Activated T-cell treated with anti-CD3 and anti-CD28 coated beads for 1 hour (primary cell): ENCODE measurements at places on chromosomes 5 and 9.

DNA sequence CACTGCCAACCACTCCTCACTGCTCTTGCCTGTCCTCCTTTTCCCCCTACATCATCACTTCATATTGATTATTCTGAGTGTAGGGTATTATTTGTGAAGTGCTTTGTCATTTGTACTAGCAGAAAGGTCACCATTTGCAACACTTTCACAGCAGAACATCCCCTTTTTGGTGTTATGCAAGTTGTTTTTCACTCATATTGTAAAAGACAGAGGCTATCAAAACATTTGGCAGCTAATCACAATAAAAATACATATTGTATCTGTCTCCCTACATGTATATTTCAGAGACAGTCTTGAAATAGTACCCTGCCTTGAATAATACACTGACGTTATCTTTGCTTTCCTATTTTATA lies 82.3 kb downstream of the ANXA1 start:
- no peak for DNase-seq

DNA sequence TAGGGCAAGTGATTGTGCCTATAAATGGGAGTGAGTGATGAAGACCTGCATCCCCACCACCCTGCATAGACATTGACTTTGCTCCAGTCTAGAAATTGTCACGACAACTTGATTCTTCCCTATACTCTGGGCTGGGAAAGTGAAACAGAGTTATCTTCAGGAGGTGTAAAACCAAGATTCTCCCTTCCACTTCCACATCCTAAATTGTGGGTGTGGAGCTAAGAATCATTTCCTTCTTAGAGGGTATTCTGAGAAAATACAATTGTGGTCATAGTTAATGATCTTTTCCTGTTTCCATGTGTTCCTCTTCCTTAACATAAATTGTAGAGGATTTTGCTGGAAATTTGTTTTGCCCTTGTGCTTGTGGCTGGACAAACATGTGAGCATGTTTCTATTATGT lies 96.8 kb upstream of the PJA2 start:
- no peak for DNase-seq

DNA sequence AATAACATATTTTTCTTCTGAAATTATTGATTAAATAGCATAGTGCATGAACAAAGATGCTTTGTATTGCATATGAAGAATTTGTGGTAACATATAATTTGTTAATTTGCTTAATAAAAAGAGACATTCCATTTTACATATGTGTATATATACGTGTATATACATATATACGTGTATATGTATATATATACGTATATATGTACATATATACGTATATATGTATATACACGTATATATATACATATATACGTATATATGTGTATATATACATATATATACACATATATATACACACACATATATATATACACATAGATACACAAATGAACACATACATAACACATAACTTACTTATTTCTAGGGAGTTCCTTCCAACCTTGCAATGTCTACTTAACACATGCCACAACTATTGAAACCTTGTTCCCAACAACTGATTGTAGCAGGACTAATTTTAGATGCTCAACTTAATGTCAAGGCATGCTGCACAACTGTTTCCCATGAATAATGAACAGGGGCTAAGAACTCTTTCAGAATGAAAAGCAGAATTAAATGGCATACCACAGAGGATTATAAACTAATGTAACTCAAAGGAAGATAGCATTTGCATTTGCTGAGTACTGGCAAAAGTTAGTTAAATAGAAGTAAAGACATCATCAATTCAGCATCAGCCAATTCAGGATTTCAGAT lies 17.4 kb downstream of the KIF24 start:
- DNase-seq = no peak

GRCh38 chr9:137278061-137278701 lies 655 bp downstream of the TOR4A start:
- no peak for DNase-seq

DNA sequence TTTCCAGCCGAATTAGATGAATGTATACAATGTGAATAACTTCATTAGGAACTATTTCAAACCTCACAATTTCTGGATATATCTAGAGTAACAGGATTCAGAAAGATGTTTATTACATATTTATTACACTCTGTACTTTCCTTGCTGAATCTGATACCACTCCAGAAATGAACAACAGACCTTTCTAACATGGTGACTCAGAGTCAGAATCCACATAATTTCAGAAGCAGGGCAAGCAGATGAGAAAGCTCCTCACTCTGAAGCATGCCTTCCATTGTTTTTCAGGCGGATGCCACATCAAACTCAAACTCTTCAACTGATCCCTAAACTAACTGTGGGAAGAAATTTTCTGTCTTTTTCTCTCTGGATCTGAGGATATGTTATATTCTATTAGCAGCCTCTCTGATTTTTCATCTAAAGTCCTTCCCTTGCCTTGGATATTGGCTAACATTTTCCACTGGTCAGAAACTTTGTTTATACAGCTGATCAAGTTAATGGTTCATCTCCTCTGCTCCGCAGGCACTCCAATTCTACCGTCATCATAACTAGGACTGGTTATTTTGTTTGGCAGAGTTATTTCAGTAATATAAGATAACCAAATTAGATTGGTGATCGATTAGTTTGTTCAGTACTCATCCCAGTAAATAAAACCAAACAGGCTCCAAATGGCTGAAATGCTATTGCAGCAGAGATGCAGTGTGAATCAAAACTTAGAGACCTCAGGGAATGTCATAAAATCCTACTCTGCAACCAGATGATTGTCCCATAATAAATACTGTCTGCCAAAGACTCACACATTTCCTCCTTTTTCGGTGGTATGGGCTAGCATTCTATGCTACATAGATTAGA lies 556.0 kb downstream of the EBF1 start:
- no peak for DNase-seq

- no peak for DNase-seq
Measured at GRCh38 chr9:88872192-88872946, 118.9 kb upstream of the S1PR3 start.

- no peak for DNase-seq
Measured at GRCh38 chr5:15499528-15500324, at the start of gene FBXL7. Gene FBXL7 (plus strand): TSS chr5:15500180.

DNA sequence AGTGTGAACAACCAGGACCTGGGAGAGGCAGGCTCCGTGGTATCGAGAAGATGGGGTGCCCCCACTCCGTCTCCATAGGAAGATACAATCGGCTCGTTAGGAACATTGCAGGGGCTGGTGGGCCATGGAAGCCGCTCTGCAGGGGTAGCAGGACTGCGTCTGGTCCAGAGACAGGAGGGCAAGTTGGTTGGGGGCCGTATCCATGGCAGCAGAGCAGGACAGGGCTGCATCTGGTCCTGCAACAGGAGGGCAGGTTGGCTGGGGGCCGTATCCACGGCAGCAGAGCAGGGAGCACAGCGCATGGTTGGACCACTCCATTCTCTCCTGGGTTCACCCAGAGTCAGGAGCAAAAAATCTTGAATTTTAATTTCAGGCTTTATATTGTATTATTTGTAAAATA lies 98.2 kb downstream of the ANKRD33B start:
- no peak for DNase-seq

DNA sequence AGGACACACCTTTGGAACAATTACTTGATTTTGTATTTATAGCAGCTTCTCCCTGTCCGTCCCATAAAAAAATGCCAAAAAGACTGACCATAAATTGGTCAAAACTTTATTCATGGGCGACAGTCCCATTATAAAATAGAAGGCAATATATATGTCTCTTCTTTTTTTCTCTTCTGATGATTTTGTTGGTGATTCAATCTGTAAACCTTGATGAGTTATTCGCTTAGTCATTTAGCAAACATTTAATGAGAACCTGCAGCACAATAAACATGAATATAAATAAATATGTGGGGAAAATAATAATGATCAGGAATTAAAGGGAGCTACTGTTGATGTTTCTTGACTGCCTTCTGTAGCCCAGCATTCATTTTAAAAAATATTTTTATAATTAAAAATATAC lies 356.4 kb upstream of the ACTBL2 start:
- DNase-seq = no peak

DNA sequence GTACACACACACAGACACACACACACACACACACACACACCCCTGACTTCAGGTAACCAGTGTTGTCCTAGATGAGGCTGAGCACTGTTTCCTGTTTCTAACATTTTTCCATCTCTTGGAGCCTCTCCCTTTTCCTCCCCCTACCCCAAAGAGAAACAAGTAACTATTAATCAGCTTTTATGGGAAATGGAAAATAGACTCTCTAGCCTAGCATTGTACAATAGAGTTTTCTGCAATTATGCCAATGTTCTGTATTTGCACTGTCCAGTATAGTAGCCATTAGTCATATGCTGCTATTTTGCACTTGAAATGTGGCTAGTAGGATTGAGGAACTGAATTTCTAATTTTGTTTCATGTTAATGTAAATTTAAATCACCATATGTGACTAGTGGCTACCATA lies 33.1 kb downstream of the RAB3C start:
- no peak for DNase-seq

DNA sequence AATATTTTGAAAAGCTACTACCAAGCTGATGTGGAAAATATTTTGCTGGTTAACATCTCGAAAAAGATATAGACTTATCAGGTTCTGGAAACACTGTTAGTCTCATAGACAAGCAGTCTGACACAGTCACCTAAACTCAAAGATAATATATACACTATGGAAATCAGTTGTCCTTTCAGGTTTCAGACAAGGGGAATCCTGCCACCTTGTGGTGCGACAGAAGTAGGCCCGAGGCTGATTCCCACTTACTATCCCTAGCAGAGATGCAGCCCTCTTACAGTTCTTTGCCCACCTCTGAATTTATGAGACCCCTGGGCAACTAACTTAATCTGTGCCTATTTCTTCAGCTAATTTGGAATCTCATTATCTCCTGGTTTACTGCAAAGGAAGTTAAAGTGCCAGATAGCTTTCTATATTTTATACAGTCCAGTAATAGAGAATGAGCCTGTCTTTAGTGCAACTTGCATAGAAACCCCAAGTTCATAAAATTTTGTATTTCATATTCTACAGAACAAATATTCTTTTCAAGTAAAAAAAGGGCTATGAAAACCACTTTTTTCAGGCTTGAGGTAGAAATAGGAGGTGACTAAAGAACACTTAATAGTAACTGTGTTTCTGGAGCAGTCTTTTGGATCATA lies 16.9 kb downstream of the RAD1 start:
- DNase-seq = peak; percentile 46

DNA sequence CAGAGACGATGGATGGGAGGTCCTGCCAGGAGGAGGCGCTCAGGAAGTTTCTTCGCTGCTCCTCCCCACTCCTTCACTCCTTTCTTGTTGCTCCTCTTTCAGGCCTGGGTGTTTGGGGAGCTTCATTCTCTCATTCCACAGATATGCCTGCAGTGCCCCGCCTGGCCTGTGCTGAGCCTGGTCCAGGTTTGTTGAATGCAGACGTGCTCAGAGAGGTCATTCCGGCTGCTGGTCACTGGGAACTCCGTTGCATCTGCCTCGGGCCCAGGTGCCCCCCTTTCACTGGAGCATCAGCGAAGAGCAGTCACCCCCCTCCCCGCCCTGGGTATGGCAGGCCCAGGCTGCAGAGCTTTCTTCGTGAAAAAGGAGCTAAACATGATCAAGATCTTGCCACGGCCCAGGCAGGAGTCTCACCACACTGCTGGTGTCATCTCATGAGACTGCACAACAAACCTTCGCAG lies 15.5 kb downstream of the SURF6 start:
- no peak for DNase-seq

- DNase-seq = no peak
Measured at GRCh38 chr5:92809855-92810465, 771.1 kb downstream of the NR2F1-AS1 start.

DNA sequence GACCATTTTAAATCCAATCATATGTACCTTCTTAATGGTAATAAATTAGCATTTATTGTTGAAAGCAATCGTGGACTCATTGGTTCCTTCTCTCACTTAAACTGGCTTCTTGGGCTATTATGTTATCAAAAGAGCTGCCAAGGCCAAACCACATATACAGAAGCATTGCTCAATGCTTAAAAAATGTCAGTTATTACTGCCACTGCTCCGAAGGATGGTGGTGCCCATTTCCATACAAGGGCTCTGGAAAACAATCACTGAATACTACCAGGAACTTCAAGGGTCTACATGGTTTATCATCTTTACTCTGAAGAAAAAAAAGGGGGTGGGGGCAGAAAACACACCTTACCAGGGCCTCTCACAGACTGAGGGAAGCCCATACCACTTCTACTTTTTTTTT lies 104.3 kb downstream of the GNAQ start:
- DNase-seq = no peak

- DNase-seq = no peak
Measured at GRCh38 chr5:173645437-173645807, 29.0 kb upstream of the BOD1 start.

DNA sequence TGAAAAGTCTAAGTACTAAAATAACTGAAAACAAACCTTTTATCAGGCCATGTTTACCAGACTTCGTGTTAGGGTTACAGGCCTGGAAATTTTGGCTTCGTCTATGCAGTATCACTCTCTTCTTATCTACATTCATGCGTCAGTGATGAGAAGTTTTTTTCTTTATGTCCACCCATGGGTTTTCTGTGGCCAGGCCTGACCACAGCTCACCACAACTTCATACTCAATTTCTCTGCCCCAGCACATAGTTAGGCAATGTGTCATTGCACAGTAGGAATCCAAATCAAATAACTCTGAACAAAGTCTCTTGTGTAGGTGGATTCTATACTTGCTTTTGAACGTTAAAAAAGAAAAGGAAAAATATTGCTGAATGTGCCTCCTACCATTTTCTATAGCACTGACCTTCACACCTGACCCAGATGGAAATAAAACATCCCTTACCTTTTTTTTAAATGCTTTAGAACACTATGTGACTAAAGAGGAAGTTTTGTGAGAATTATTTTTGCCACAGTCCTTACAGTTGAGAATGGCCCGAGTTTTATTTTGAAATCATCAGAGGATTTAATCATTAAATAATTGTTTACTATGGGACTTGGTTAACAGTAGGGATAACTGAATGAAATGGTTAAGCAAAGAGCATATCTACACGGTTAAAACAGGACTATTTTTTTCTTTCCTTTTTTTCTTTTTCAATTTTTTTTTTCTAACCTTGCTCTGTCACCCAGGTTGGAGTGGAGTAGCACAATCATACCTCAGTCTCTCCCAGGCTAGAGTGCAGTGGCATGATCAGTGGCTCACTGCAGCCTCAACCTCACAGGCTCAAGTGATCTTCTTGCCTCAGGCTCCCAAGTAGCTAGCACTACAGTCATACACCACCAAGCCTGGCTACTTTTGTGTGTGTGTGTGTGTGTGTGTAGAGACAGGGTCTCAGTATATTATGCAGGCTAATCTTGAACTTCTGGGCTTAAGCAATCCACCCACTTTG lies 1247.0 kb upstream of the ACO1 start:
- DNase-seq = no peak

DNA sequence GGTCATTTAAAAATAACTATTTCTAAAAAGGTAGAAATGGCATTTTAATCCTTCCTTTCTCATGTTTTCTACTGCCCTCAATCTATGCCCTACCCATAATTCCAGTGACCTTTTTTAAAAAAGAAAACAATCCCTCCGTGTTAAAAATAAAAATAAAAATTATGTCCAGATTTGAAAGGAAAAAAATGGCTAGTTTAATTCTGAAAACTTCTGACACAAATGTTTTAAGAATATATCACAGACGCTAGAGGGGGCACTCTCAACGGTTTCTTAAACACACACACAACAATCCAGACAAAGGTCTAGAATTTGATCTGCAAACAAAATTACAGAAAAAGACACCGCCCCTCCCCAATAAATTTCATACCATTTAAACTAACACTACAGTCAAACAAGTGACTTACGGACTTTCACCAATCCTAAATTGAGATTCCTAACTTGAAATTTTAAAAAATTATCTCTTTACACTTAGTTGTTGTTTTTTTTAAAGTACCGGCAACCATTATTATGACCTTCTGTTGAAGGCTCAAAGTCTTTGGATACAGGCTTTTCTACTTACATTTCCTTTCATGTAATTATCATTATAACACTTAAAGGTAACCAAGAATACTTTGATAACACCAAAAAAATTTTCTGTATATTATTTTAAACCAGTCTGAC lies 38.2 kb downstream of the CLINT1 start:
- DNase-seq = no peak
